ENCODE measurements at places on chromosomes 11 and 22.

DNA sequence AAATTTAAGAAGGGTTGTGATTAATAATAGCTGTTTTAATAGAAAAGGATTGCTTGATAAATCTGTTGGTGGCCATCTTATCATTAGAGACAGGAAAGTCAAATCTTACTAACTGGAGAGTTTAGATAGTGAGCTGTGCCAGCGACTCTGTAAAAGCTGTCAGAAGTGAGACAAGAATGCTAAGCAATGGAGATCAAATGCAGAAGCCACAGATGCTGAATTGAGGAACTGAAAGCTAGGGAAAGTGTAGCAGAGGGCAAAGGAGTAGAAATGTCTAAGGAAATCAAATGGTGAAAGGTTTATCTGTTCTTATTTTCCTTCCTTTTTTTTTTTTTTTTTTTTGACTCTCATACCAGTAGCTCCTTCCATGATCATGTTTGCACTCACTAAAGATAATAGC, 13.7 kb downstream of the MS4A13 start:
- no peak for DNase-seq

DNA sequence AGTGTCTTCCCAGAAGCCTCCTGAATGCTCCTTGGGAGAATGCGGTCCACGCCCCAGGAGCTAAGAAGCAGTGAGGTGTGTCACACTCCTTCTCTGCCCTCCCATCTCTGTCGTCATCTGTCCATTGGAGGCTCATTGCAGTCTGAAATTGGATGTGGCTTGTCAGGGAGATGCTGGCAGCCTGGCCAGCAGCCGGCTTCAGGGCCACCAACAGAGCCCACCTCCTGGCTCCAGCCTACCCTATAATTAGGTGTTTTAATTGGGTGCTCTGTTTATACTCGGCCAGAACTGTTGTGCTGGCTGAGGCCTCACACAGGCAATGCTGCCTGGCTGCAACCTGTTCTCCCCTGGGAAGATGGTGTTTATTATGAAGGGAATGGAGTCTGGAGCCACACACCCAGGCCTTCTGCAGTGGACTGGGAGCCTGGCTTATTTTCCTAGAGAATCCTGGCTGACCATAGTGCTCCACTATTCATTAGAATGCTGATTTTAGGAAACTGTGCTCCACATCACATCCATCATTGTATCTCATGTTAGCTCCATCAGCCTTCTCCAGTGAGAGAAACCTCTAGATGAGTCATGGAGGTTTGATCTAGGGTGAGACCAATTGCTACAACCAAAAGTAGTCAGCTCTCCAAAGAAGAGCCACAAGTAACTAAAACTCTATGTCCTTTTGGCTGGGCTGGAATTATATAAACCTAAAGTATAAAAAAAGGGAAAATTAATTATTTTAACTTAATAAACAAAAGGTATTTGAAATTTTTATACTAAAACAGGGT, 86.8 kb upstream of the CRTAM start:
- peak; percentile 94 for DNase-seq

- no peak for DNase-seq
Measured at GRCh38 chr22:47084226-47084625, 321.8 kb downstream of the TBC1D22A start.

GRCh38 chr11:34501500-34501899, 12.1 kb downstream of the ELF5 start:
- no peak for DNase-seq

- DNase-seq: no peak
Measured at GRCh38 chr22:24579258-24579601, 13.6 kb downstream of the LRRC75B start.

DNA sequence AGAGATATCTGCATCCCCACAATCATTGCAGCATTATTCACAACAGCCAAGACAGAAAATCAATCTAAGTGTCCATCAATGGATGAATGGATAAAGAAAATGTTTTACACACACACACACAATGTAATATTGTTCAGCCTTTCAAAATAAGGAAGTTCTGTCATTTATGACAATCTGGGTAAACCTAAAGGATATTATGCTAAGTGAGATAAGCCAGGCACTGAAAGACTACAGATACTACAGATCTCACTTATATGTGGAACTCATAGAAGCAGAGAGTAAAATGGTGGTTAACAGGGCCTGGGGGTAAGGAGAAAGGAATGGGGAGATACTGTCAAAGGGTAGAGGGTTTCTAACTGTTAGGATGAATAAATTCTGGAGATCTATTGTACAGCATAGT, 36.0 kb upstream of the EED start:
- no peak for DNase-seq

GRCh38 chr11:75797792-75798191, 17.2 kb upstream of the UVRAG start:
- DNase-seq: peak; percentile 73

GRCh38 chr11:113690619-113691569, 15.2 kb downstream of the TMPRSS5 start:
- DNase-seq: peak; percentile 93

GRCh38 chr11:111308140-111308539, 9.8 kb downstream of the POU2AF3 start:
- no peak for DNase-seq

- DNase-seq: peak; percentile 73
Measured at GRCh38 chr11:911031-911889, 650 bp upstream of the CHID1 start.

DNA sequence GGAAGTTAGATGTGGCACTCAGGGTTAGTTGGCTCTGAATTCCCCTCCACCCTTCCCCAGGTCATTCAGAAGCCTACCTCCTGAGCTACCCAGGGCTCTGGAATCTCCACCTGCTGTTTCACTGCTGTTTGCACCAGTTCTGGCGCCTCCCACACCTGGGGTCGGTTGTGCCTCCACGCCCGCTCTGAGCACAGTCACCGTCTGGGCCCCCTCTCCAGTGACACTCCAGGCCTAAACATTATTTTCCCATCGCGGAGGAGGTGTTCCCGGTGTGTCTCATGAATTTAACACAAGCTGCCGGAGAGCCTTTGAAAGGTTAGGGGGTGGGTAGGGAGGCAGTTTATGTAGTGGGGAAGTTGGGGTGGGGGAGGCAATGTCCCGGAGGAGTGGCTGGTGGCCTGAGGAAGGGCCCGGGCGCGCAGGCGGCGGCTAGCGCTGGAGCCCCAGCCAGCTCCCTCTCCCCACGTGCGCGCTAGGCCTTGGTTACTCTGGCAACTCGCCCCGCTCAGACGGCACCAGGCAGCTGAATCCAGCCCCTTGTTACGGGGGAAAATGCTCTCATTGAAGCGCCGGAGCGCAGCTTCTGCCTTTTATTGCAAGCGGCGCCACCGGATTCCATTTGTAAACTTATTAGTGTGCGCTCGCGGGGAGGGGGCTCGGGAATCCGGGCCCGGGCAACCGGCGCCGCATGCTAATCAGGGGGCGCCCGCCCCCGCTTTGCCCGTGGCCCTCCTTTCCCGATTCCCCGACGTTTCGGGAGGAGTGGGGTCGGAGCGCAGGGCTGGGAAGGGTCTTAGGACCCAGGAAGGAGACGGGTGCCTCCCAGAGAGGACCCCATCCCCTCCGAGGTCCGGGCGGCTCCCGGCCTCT, 52.4 kb downstream of the GRIK4 start:
- DNase-seq: peak; percentile 85

DNA sequence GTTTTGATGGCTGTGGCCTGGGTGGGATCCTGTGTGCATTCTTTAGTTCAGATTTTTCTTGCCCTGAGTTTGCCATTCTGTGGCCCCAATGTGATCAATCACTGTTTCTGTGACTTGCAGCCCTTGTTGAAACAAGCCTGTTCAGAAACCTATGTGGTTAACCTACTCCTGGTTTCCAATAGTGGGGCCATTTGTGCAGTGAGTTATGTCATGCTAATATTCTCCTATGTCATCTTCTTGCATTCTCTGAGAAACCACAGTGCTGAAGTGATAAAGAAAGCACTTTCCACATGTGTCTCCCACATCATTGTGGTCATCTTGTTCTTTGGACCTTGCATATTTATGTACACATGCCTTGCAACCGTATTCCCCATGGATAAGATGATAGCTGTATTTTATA, 620 bp downstream of the OR4C16 start:
- no peak for DNase-seq

DNA sequence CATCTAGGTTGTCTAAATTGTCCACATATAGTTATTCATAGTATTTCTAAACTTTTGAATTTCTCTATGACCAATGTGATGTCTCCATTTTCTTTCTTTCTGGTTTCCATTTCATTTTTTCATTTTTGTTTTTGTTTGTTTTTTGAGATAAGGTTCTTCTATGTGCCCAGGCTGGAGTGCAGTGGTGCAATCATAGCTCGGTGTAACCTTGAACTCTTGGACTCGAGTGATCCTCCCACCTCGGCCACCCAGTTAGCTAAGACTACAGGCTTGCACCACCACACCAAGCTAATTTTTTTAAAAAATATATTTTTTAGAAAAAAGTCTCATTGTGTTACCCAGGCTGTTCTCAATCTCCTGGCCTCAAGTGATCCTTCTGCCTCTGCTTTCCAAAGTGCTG, 8.2 kb downstream of the GSTT4 start:
- DNase-seq: no peak

GRCh38 chr22:45552580-45553350, 50.1 kb downstream of the FBLN1 start:
- DNase-seq: peak; percentile 52

- peak; percentile 71 for DNase-seq
Measured at GRCh38 chr22:40107851-40108378, 69.8 kb upstream of the TNRC6B start.

GRCh38 chr11:120188371-120188770, 22.5 kb upstream of the OAF start:
- DNase-seq: no peak

DNA sequence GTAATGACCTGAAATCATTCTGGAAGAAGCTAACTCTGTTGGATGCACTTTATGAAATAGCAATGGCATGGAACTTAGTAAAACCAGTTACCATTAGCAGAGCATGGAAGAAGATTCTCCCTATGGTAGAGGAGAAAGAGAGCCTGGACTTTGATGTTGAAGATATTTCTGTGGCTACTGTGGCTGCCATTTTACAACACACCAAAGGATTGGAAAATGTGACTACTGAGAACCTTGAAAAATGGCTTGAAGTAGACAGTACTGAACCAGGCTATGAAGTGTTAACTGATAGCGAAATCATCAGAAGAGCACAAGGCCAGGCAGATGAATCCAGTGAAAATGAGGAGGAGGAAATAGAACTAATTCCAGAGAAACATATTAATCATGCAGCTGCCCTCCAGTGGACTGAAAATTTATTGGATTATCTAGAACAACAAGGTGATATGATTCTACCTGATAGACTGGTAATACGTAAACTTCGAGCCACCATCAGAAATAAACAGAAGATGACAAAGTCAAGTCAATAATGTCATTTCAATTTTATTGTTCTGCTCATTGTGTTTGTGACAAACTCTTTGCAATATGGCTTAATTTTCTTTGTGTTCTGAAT, 2.0 kb downstream of the JRKL start:
- no peak for DNase-seq

DNA sequence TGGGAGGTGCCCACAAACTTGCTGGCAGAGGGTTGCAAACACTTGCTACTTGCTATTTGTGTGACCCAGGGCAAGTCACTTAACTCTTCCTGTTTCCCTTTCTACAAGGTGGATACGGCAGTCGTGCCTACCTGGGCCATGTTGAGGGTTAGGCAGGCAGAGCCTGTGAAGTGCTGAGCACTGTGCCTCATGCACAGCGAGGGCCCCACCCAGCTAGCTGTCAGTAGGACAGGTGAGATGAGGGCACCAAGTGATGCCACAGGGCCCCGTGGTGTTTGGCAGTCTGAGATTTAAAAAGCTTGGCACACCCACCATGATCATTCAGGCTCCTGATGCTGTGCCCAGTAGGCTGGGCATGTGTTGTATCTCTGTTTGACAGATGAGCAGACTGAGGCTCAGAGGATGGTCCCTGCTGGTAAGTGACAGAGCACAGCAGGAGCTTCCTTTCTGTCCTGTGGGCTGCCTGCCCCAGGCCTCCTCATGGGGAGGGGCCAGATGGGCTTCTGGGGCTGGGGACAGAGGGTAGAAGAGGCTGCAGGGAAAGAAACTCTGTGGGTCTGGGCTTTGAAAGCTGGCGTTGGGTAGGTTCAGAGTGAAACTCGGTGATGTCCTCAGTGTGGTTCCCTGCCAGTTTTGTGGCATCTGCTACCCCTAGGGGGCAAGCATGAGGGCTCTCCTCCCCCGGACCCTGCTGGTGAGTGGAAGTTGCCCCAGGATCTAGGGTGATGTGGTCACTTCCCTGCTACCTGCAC, 59.3 kb downstream of the TSPAN18 start:
- no peak for DNase-seq

DNA sequence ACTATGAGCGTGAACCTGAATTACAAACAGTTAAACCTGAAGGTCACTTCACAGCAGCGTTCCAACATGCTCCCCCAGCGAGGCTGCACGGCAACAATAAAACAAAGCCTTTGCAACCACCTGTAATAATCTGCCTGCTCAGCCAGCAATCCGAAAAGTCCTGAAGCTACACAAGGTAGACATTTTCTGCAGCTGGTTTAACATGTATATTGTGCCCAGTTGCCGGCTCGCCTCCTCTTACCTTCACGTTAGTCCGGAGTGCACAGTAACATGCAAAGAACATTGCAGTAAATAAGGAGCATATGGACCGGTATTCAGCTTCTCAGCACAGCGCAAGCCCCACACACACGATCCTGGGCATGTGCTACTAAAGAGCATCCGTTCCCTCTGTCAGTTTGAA, 704.3 kb downstream of the DLG2 start:
- DNase-seq: no peak

DNA sequence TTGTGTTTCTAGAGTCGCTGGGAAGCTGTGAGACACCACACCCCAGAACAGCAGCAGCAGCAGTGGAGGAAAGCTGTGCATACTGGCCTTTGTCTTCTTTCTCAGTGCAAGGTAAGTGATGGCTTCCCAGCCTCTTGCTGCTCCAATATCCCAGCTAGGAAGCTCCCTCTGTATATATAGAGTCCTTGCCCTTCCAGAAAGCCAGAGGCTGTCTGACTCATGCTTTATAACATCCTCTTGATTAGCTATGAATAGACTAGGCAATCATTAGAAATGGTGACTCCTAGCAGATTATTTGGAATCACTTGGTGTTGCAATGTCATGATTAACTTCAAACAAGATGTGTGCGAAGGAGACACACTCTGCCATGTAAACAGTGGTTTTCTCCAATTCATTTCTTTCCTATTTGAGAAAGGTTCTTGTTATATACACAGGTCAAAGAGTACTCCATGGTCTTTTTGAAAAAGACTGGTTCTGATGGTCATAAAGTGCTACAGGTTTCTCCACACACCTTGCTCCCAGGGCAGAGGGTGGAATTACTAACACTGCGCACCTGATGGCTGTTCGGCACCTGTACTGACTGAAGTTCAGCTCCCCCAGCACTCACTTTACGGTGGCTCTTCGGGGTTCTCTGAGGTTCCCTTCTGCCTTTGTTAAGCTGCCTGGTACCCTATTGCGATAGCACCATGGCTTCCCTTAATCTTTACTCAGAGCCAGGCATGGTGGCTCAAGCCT, at the start of gene MMP1:
Gene MMP1, minus strand, starts transcription at position 149 of the 735 bp plus-strand sequence. Its CDS starts 68 bp downstream, at position 81.
- DNase-seq: no peak

GRCh38 chr11:65639623-65640482, 2.0 kb downstream of the SIPA1 start:
- DNase-seq: no peak
